Activated CD4-positive, CD25-positive, alpha-beta regulatory T cell (primary cell): ENCODE measurements at places on chromosomes 7 and 10.

DNA sequence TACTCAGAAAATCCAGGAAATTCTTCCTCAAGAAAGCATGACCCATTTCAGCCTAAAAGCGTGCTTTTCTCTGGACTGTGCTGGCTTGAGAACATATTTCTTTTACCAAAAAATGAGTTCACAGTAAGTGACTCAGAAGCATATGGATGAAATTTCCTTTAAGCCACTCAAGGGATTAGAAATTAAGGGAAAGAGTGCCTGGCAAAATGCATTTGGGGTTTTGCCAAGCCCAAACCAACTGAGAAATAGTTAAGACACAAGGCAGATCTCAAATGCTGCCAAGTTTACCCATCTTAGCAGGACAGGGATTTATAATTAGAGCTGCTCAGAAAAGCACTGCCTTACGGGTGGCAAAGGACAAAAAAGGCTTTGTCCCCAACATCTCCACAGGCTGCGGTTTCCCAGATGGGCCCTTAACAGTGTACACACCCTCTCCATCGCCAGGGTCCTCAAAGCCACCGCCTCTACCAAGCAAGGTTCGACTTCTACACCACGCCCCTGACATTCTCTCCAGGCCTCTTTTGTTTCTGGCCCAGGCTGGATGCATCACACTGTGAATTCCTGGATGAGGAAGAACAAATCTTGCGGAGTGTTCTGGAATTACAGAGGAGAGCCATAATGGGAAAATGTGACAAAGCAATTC is 30.1 kb upstream of the CDHR3 start:
- DNase-seq, result no peak

- no peak for DNase-seq
These were observed 9.7 kb downstream of the CALY start for GRCh38 chr10:133326745-133327650.

DNA sequence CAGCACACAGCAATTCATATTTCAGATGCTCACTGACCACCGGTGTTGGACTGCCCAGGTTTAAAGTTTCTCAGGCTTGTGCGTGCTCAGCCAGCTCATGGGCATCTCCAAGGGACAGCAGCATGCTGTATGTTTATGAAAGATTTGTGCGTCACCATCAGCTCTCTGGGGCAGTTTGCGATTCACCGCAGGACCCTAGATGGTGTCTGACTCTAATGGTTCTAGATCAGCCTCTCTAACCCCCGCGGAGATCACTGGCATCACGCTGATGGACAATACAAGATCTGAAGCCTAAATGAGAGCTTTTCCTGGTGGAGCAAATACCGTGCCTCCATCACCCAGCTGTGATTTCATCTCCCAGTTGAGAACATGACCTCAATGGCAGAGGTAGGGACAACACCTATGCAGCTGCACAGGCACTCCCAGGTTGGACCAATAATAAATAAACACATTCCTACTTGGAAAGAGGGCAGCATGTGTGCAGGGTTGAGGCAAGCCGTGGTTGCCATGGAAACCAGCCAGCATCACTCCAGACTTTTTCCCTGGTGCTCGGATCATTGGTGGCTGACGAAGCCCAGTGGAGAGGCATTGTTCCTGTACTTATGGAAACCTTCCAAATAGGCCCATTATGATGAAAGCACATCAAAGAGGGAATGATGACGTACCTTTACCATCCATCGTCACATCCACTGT is 253.6 kb downstream of the KCNMA1 start:
- DNase-seq, result no peak

- no peak for DNase-seq
These were observed 60.3 kb downstream of the PRR15 start for GRCh38 chr7:29623973-29624372.

GRCh38 chr10:48511875-48512231 is 93.0 kb downstream of the ARHGAP22 start:
- DNase-seq, result no peak

GRCh38 chr10:133040198-133040597 is 47.5 kb upstream of the ADGRA1 start:
- no peak for DNase-seq

DNA sequence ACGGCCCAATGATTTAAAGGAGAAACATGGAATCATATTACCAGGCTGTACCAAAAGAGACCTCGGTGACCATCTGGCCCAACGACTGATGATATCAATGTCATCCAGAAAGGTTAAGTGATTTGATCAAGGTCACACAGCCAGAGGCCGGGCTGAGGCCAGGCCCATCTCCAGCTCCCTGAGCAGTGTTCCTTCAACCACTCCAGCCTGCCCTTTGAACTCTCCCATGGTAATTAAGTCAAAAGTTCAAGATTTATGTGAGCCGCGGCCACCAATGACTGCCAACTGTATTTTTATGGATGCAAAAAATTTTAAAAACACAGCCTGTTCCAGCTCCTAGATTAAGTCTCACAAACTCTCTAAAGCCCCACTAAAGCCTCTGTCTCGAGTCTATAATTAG is 41.8 kb downstream of the FGFR2 start:
- DNase-seq, result no peak

GRCh38 chr7:135463908-135464307 is 46.0 kb downstream of the CNOT4 start:
- DNase-seq, result no peak

DNA sequence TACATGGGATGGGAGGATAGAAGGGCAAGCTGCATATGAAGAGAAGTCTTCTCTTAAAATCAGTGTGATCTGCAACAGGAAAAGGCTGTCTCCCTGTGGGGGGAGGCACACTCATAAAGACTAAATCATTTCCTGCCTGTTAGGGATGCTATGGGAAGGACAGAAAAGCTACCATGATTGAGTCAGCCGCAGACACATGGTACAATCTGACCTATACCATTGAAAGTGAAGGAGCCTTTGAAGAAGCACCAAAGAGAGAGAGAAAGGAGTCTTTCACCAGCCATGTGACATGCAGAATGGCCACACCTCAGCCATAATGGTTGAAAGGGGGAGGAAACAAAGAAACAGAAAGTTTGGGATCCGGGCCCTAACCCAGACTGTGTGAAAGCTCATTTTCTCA is 29.1 kb downstream of the NUDCD3 start:
- DNase-seq, result no peak

DNA sequence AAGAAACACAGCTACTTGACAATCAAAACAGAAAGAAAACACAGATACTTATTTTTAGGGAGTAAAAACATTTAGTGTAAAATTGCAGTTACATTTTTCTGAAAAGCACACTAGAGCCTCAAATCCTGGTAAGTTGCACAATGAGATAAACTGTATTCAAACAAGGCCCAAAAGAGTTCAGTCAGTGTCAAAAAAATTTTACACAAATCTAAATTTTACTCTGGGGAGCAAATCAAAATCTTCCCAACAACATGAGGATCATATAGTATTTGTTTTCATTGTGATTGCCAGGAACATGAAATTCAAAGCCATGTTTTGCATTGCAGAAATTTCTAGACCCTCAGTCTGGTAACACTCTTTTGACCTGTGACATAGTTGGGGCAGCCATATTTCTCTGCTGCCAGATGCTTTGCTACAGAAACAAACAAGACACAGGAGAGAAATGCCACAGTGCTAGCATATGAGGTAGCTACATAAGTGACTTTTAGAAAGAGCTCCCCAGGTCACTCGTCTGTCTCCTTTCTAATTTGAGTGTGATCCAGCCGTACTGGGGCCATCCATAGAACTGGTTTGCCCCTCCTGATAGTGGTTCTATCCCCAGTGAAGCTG is 49.6 kb downstream of the PDE1C start:
- no peak for DNase-seq

DNA sequence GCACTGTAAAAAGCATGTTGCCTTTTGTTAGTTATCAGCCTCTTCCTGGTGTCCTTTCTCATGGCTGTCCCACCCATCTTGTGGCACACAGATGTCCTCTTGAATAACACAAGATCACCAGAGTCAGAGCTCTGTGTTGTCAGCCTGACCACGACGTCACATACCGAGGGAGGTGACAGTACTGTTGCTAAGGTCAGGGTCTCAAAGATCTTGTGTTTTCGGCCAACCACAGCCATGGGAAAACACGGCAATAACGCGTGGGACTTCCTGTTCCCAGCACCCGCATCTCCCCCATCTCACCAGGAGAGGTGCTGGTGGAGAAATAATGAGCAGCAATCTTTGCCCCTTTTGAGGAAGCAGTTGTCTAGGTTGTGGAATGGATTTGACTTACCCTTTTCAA is 40.4 kb downstream of the NPVF start:
- DNase-seq, result no peak

GRCh38 chr10:88744002-88744401 is 15.8 kb upstream of the LIPN start:
- no peak for DNase-seq

DNA sequence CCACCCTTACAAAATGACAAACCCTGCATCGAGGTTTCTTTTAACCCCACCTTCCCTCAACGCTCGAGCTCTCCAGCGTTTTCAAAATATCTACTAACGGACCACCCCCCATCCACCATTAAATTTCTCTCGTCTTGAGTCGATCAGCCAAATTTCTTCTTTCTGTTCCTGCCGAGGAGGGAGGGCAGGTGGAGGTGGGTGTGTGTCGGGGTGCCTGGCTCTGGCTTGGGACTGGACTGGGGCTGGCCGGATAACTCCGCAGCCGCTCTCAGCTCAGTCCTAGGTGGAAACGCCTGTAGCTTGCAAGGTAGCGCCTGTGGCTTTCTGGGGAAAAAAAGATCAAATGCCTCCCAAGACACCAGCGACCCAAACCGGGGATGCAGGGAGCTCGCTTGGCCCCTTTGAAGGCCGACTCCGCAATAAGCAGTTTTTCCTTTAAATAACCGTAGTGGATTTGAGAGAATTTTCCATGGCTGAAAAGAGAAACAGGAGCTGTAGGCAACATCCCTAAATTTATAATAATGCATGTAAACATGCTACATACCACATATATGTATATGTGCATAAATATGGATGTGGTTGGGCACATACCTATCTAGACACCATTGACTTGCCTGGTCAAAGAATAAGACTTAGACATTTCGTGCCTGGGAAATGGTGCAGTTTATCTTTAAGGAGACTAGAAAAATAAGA is 1.9 kb upstream of the TMEM178B start:
- DNase-seq, result no peak

DNA sequence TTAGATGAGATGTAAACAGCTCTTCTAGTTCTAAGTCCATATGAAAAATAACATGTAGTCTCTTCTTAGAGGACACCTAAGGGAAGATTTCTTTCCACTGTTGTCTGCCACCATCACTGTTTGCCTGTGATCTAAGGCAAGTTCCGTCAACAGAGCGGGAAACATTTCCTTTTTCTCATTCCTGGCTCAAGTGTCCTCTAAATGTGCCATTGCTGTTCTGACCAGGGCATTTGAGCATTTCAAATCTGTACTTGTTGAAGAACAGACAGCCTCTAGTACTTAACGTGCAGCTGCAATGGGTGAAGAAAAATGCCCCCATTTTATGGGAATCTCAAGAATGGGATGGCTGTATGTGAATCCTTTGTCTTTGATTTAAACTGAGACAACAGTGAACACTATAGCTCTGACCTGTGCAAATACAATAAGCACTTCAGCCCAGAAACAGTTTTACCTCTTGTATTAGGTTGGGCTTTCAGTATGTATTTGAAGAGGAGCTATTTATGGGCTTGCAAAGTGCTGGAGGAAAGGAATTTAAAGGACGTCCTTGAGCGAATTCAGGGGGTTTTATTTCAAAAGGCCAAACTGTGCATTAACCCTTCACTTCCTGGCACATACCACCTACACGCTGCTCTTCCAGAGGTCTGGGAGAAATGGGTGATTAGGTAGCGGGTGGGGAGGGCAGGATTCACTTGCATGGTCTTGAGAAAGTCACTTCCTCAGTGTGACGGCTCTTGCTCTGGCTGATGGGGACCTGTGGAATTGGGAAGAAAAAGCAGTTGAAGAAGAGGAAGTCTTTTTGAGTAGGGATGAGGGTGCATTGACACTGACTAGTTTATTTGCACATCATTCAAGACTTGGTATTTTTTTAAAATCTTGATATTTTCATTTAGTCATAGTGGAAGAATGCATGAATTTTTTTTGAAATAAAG is 66.1 kb downstream of the THNSL1 start:
- DNase-seq, result no peak

GRCh38 chr10:12712293-12712983 is 289.1 kb downstream of the CCDC3 start:
- no peak for DNase-seq

DNA sequence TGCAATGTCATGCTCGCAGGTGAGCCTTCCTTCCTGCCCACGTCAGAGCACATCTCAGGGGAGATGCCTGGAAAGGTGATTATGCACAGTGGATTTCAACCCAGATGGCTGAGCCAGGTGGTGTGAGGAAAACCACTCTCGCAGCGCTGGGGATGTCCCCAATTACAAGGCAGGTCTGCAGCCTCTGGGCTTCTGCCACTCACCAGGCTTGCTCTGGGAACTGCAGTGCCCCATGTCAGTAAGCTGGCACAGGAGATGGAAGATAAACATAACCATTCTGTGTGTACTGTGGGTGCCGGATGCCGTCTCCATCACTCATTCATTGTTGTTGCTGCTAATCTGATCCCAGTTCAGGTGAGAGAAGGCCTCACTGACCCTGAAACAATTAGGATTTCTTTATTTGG is 222.9 kb upstream of the PITRM1 start:
- no peak for DNase-seq

DNA sequence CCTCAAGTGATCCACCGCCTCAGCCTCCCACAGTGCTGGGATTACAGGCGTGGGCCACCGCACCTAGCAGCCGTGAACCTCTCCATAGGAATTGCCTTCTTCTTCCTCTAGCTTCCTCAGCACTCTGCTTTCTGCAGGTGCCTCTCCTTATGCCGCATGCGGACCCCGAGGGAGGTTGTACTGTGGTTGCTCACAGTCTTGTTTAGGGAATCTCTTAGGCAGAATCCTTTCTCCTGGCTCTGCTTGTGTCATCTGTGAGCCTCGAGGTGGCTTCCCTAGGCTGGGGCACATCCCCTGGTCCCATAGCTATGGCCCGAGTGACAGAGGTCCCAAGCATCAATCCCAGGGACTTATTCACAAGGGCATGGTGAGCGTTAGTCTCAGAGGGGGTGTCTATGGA is 33.2 kb upstream of the GIMAP8 start:
- DNase-seq, result no peak

DNA sequence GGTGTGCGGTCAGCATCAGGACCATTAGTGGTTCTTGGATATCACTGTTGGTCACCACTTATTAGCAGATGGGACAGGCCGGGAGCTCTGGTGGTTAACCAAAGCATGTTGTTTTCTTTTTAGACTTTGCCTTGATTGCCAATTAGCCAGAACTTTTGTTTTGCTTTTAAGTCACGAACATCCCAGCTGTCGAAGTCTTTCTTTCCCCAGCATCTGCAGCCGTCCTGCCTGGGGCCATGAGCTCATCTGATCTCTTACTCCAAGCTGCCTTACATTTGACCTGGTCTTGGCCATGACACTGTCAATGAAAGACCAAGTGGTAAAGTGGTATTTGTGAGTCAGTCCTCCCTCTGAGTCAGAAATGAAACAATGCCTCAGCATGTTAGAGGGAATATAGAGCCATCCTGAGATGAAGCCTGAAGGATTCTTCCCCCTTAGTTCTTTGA is 53.9 kb upstream of the CREB5 start:
- no peak for DNase-seq

DNA sequence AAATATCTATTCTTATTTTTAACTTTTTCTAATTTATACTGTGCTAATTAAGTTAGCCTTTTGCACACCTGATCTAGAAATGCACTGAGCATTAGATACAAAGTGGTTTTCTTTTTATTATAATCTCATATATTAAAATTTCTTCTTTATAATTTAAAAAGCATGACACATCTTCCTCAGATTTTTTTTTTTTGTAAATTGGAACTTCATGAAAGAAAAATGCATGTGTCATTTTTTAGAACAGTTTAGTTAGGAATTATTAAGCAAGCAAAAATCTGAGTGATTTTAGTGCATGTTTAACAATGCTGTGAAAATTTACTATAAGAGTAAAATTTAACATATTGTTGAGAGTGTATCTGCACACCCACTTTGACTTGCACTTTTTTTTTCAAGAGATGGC is 367.9 kb downstream of the TFEC start:
- DNase-seq, result no peak
